ENCODE measurements at places on chromosomes 2 and 18.
A peak's percentile ranks its signal among the peaks of the same experiment; 100 is the strongest.

DNA sequence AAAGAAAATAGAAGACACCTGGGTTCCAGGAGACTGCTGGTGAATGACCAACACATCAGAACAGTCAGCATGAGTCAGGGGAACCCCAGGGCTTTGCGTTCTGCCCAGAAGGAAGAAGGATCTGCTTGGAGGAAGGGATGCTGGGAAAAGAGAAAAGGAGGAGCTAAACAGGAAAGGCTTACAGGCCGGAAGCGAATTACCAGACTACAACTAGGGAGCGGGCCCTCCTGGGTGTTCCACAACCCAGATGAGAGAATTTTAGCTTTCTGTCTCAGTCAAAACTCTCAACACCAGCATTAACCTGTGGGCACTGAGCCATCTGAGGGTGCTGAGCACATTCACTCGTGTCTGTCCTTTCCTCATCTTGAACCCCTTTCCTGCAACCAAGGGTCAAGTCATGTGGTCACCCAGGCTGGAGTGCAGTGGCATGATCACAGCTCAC is 19.2 kb downstream of the CDC42EP3 start:
- DNase-seq = no peak

DNA sequence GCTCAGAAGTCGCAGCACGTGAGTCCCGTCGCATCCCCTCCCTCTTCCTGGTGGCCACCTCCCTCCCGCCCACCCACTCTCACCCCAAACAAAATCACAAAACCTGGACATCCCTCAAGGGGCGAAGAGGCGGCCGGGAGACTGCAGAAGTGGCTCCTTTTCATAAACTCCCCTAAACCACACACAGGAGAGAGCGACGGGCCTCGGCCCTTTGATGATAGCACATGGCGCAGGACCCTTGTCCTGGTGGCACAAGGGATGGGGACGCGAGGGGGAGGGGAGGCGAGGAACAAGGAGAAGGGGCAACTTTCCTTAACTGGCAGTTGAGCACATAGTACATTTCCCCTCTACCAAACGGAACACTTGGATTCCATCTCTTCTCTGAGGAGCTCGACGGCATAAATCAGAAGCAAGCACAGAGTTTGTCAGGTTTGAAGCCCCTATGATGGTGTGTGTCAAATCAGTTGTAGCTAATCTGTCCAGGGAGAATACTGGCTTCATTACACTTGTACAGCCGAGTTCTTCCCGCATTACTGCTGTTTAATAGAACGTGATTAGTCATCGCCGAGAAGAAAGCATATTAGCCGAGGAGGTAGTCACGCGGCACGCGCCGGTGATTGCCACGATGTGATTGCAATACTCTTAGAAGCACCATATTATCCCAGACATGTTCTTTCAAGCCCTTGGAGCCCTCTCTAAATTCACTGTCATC is 43.8 kb downstream of the GBX2 start:
- DNase-seq = no peak

DNA sequence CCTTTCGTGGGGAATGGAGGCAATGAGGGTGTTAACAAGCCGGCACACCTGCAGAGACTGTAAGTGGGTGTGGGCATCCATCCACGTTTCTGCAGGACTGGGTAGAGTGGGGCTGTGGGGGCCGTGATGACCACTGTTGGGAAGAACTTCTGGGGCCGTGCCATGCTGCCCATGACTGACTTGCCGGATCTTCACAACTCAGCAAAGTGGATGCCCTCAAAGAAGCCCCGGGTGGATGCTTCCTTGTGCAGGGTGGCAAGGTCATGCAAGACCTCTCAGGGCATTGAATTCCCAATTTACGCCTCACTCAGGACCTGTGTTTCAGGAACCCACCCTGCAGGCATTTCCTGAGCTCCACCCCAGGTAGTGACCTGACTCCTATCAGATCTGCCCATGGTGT is 143.5 kb upstream of the TPO start:
- no peak for DNase-seq

- no peak for DNase-seq
Measured at GRCh38 chr2:3075991-3076340, 301.7 kb downstream of the EIPR1 start.

DNA sequence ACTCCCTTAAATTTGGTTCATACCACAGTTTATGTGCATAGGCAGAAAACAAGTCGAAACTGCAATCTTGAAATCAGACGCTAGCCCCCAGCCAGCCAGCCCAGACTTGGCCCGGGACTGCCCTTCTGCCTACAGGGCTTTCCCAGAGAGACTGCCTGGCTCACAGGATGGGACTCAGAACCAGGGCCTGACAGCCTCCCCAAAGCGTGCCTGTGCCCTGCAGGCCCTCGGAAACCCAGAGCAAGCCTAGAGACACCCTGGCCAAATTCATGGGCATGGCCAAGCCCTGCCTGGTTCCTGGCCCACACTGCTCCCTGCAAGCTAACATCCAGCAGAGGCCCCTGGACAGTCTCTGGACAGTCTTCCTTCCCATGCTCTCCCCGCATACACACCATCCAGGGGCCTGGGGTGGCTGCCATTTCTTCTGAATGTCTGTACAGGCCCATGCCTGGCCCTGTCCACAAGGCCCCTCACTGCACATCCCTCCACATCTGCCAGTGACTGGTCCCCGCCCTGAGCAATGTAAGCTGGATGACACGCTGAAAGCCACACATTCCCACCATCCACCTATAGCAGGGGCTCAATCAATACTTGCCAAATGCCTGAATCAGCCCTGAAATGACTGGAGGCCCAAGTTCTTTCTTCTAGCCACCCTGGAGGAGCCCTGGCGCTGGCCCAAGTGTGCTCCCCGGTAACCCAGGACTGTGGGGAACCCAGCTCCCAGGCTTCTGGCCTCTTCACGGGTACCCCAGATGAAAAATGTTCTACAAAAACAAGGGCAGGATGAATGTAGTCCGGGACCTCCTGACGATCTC is 73.1 kb downstream of the HDAC4 start:
- DNase-seq = no peak

DNA sequence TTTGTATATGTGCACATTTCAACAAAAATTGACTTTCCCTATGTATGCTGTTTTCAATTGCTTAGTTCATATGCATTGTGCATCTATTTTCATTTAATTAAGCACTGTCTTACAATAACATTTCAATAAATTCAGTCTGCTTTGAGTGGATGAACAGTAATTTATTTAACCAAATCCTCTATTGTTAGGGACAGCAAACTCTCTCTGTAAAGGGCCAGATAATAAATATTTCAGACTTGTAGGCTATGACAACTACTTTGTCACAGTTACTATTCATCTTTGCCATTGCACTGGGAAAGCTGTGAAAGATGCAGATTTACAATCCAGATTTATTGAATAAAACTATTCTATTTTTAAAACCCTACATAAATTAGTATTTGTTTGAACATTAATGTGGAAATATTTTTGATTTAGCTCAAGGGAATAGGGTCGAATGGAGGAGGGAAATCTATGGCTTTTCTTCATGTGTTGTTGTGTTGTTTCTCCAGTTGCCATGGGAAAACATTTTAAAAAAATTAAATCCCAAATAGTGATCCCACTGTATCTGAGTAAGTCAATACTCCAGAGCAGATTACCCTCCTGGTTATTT is 14.2 kb upstream of the RAB27B start:
- DNase-seq = no peak

DNA sequence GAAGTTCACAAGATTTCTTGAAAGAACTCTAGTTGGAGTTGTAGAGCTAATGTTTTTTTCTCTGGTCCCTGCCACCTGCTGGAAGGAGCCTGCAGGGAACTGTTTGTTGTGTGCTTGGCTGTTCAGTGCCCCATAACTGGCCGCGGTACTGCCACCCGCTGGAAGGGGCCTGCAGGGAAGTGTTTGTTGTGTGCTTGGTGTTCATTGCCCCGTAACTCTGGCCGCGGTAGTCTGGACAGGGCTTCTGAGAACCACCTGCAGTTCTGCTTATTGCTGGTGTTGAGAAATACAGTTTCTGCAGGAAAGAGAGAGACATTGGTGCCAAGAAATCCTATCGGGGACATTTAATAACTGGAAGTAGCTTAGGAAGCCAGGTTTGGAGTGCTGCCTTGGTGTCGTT is 58.1 kb downstream of the AGAP1 start:
- DNase-seq = no peak

- DNase-seq = no peak
Measured at GRCh38 chr2:149954981-149955600, 367.5 kb upstream of the MMADHC start.

GRCh38 chr2:97706708-97707345 is 6.5 kb upstream of the ZAP70 start:
- DNase-seq = no peak

DNA sequence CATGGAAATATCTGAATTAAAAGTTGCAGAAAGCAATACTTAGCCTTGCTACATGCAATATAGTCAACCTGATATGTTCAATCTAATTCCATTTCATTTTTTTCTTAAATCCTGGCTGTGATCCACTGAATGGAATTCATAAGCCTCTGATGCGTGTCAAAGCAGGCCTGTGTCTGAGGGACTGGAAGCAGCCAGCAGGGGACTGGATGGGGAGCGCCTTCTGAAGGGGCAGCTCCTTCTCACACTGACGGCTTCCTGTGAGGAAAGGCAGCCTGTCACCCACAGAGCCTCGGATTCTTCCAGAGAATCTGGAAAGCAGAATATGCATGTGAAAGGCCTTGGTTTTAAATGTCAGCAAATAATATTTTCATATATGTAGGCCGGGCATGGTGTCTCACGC is 73.5 kb downstream of the KCNF1 start:
- DNase-seq = no peak

GRCh38 chr18:37322492-37323035 is 243.0 kb downstream of the CELF4 start:
- peak; percentile 11 for DNase-seq

- no peak for DNase-seq
Measured at GRCh38 chr2:780002-780401, 102.8 kb upstream of the TMEM18 start.

DNA sequence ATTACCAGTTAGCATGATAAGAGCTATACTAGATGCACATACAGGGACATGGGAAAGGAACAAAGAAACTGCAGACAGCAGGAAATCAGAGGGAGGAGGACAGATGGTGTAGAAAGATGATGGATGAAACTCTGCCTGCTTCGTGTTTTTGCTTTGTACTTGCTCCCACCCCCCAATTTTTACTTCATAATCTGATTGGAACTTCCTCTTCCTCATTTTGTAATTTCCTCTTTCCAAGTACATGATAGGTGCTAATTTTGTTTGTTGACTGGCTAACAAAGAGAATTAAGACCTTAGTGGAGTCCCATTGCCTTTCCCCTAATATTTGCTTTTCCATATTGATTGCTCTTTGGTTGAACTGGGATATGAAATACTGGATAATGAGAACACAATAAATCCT is 76.0 kb upstream of the PELI1 start:
- no peak for DNase-seq

DNA sequence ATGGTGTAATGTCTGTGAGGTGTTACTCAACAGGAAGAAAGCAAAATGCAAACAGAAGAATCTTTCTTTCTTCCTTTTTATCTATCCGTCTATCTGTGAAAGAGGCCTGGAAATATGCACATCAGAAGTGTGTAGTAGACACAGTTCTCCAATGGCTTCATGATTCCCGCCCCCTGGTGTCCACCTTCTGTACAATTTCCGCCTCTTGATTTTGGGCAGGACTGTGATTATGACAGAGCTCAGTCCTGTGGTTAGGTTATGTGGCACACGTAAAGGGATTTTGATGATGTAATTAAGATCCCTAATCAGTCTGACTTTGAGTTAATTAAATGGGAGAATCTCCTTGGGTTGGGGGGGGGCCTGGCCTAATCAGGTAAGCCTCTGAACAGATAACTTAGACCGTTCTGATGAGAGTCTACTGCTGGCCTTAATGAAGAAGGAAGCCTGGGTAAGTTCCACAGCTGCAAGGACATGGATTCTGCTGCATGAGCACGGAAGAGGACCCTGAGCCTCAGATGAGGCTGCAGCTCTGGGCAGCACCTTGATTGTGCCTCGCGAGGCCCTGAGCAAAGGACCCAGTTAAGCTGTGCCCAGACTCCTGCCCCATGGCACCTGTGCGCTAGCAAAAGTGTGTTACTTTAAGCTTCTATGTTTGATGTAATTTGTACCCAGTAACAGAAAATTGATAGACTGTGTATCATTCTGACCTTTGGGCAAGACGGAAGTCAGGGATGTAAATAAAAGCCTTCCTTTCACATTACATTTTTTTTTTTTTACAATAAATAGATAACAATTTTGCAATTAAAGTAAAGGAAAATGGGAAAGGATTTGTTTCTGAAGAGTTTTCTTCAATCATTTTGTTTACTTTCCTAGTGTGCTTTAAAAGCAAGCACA is 11.3 kb upstream of the KCNF1 start:
- no peak for DNase-seq

DNA sequence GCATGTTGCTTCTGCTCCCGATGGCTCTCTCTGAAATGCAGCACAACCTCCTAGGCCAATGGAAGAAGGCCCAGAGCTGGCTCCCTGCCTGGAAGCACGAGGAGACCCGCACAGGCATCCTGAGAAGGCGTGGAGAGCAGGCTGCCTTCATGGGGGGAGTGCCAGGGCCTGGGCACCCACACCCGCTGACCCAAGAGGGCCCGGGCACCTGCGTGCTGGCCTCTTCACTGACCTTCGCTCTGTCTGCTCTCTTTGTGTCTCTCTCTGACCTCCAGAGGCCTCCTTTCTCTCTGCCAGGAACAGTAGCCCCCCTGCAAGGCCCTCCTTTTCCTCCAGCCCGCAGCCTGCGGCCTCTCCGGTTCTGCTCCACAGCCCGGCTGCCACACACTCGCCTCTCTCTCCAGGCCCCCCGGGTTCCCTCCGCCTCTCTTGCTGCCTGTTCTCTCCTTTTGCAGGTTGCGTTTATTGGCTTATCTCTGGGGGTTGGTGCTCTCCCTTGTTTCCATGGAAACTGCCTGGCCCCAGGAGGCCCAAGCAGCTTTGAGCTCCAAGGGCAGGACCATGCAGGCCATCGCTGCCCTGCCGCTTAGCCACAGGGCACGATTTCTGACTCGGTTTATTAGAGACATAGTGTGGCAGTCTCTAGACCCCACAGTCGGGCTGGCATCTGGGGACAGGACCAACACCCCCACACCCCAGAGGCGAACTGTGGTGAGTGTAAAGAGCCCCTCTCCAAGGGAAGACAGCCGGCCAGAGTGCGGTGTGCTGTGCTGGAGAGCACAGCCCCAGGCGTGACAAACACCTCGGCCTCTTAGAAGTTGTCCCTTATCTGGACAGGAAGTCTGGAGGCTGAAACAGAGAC is 1.7 kb downstream of the MZT2B start:
- no peak for DNase-seq

- no peak for DNase-seq
Measured at GRCh38 chr2:222315443-222316121, 16.8 kb upstream of the PAX3 start.

All from stimulated activated CD4-positive, alpha-beta T cell treated with anti-CD3 and anti-CD28 coated beads, Interleukin-15, amount 100 ng/mL, for 48 hours (primary cell).